ENCODE measurements at places on chromosomes 11 and 22.

DNA sequence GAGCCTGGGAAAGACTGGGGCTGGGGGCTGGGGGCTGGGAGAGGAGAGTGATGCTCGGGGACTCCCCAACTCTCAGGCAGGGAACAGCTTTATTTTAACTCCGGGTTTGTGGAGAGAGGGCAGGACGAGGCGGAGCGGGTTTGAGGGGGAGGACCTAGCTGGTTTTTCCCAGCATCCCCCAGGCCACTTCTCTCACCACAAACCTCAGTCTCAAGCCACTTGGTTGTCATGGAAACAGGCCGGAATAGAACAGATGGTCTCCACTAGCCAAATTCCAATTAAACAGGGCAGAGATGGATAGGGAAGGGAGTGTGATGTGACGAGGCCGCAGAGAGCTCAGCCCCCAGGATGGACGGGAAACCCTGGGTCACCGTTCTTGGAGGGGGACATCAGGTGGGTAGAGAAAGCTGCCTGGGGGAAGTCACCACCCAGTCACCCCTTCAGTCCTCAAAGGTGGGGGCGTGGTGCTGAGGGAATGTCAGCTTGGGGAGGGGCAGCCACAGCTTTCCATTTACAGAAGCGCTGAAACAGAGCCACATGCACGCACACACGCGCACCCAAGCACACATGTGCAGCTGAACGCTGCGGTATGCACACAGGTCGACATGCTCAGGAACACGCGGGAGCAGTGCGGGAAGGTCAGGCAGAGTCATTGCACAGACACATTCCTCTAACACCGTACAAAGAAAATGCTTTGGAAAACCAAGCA is 19.2 kb downstream of the NECTIN1 start:
- DNase-seq, result peak; percentile 75

GRCh38 chr11:117444256-117444655 is 116.6 kb downstream of the CEP164 start:
- DNase-seq, result no peak

DNA sequence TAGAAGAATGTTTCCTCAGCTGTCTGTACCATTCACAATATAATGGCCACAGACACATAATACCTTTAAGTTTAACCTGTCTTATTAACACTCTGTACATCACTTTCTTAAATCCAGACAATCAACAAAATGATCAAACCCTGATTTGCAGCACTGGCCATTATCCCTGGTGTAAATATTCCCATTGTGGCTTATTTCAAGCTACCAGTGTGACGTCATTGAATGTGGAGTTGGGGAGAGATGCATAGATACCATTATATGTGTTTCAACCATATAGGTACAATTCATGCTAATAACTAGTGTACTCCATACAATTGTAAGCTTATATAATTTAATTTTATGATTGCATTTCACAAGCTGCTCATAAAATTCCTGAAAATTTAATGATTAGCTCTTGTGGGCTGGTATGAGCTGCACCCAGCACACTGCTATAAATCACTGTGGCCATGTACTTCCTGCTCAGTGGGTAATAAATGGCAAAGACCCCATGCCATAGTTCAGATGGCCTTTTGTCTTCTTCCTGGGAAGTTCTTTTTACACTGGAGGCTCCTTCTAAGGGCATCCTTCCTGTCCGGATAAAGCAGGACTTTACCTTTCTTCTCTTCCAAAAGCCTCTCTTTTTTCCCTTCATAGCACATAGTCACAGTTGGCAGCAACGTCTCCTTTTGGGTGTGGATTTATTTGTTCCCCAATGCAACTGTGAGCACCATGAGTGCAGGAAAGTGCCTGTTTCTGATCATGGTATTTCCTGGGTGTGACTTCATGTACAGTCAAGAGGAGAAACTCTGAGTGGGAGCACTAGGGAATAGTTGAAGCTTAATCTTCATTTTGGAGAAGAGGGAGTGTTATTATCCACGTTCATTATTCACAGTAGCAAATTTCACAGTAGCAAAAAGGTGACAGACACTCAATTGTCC is 87.8 kb downstream of the MIAT start:
- DNase-seq, result no peak

GRCh38 chr22:45709060-45709739 is 37.6 kb downstream of the ATXN10 start:
- DNase-seq, result no peak

GRCh38 chr11:132718711-132719671 is 813.3 kb downstream of the OPCML start:
- DNase-seq, result no peak

GRCh38 chr11:129960216-129961214 is 42.1 kb downstream of the PRDM10 start:
- peak; percentile 56 for DNase-seq

- DNase-seq, result no peak
Measured at GRCh38 chr22:22834204-22834603, 53.4 kb upstream of the IGLL5 start.

- no peak for DNase-seq
Measured at GRCh38 chr11:33324302-33324985, 67.3 kb downstream of the HIPK3 start.

DNA sequence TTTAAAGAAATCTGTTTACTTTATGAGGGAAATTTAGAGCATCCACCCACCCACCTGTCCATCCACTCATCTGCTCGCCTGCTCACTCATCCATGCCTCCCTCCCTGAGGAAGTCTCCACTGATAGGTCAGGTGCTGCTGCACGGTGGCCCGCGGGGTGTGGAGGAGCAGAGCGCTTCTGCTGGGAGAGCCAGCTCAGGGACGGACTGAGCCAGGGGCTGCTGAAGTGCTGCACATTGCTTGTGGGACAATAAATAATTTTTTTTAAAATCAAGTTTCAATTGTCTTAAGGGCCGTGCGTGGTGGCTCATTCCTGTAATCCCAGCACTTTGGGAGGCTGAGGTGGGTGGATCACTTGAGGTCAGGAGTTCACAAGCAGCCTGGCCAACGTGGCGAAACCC is 148.9 kb downstream of the TBC1D22A start:
- no peak for DNase-seq
